T-helper 2 cell treated with Interferon-gamma antibody and Interleukin-4, amounts not matched to agents 5 μg/mL and 100 μg/mL, for 36 hours (primary cell): ENCODE measurements at places on chromosomes 6 and 20.

GRCh38 chr6:91166271-91167046 lies 579.6 kb upstream of the MAP3K7 start:
- no peak for DNase-seq

GRCh38 chr6:39144481-39145173 lies 29.6 kb upstream of the SAYSD1 start:
- no peak for DNase-seq

DNA sequence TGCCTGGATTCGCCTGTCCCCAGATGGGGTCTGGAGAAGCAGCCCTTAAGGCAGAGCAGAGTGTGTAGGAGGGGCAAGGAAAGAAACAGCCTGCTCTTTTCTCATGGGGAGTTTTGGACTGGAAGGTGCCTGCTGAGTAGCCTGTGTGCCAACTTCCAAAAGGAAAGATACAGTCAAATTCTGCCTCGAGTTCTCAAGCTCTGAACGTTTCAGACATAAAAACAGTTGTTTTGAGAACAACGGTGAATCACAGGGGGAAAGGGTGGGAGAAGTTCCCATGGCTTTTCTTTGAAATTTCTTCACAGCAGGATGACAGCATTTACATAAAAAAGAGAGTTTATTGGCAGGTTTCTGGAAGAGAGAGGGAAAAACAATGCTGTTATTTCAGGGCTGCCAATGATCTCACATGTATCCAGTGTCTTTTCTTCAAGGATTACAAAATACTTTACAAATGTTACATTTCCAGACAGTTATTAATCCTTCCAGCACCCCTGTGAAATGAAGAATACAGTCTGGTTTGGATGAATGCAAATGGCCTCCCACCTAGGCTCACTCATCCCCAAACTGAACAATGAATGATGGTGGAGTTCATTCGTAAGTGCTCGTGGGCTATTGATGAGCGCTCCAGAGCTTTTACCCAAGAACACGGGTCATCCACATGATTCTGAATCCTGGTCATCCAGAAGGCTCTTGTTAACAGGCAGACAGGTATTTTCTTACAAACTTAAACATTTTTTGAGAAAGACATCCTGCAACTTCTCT lies 33.8 kb upstream of the ECI2 start:
- DNase-seq, result no peak

- DNase-seq, result no peak
Measured at GRCh38 chr6:72417759-72418158, 204.1 kb upstream of the KCNQ5 start.

- DNase-seq, result no peak
Measured at GRCh38 chr20:24660651-24661050, 191.2 kb downstream of the SYNDIG1 start.

DNA sequence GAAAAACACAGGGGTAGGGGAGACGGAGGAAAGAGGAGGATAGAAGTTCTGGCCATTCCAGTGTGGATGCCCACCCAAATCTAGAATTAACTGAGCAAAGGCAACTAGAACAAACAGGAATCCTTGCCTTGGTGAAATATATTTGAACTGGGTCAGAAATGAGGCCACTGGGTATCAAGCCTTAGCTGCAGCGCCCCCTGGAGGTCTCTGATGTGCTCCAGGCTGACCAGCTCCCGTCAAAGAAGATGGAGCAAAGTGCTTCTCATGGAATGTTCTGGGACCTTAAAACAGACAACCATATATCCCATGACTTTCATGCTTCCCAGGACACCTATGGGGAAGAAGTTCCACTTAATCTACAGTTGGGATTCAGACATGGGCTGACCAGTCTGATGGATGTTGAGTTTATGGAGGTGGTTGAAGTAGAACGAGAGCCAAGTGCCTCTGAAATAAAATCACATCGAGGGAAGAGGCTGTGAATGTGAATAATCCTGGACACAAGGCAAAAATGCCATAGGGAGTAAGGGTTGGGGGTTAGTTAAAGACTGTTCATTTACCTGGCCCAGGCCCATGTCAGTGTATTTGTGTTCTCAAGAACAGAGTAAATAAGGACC lies 50.4 kb downstream of the HLA-DPB1 start:
- peak; percentile 46 for DNase-seq

DNA sequence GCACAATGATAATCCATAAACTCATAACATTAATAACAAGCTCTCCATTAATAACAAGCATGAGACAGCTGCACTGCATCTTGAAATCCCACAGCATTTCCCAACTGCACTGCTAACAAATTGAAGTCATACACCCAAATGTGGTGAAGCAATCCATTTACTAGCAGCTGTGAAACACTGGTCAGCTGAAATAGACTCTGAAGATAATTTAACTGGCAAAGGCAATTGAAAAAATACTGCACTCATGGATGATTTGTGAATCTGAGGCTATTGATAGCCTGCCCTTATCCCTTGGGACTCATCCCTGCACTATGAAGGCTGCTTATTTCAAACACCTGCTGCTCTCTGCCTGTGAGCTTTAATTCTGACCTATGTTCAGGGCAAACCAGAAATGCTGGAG lies 49.1 kb upstream of the PLCB1 start:
- DNase-seq, result no peak

- DNase-seq, result no peak
Measured at GRCh38 chr20:43893930-43894329, 20.7 kb upstream of the TOX2 start.

GRCh38 chr6:33136310-33136900 lies 55.9 kb downstream of the COL11A2 start:
- no peak for DNase-seq

GRCh38 chr6:44007818-44008621 lies 119.2 kb downstream of the MRPL14 start:
- no peak for DNase-seq

GRCh38 chr6:95784019-95784418 lies 206.7 kb downstream of the MANEA start:
- DNase-seq, result no peak

DNA sequence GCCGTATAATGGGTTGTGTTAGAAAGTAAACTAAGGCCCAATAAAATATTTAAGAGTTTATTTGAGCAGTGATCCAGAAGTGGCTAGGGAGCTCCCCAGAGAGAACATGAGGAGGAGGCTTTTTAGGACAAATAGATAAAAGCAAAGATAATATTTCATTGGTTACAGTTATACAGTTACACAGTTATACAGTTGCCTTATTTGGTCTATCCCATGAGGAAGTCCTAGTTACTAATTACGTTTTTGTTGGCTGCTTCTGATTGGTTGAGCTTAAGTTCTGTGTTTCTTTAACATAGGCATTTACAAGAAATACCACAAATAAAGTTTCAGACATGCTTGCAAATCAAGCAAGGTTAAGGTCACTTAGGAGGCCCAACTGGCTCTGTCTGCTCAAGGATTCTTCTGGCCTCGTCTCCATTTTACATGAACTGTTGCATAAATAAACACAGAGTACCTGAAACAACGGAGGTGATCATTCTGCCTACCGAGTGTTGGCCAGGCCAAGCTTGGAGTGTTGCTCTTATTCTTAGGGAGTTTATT lies 7.0 kb downstream of the UBD start:
- no peak for DNase-seq

DNA sequence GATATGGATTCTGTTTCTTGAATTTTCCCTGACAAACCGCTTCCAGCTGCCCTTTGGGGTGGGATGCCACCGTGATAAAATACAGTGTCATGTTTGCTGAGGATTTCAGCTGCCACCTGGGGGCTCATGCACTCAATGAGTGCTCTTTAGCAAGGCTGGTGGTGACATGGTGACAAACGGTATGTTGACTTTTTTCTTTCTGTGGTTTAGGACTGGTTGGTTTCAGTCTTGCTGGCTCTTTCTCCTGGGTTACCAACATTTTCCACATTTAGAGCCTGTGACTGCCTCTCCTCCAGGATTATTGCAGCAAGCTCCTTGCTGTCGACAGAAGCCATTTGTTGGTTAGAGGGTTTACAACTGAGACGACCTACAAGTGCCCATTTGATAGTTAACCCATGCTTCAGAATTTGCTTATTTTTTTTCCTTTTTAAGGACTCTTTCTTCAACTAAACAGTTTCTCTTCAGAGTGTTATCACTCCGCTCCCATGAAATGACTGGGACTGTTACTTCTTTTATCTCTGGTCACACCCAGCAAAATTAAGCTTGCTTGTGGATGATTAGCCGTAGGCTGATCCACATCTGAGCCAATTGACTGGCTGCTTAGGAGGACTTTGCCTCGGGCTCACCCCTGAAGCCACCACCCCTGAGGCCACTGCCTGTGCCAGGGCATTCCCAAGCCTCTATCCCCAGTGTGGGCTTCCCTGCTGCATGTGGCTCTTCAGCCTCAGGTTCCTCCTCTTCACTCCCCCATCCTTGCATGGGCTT lies 48.4 kb upstream of the CDYL start:
- peak; percentile 17 for DNase-seq

DNA sequence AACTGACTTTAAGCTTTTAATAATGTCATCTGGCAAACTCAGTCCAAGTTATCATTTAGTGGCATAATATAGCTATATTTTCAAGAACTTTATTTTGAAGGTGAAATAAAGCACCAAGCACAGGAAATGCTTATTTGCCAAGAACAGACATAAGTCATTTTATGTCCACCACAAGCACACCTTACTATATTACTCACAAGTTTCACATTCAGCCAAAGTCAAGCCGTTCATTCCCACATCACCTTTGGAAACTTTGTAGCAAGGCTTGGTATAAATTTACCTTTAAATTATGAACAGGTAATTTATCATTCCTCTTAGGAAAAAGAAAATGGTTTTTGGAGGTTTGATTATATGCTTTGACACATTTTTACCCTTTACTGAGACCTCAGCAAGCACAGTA lies 236.8 kb upstream of the FKBP1C start:
- DNase-seq, result no peak

- no peak for DNase-seq
Measured at GRCh38 chr6:20866935-20867703, 332.9 kb downstream of the CDKAL1 start.

- no peak for DNase-seq
Measured at GRCh38 chr20:24494460-24494920, 25.1 kb downstream of the SYNDIG1 start.

- no peak for DNase-seq
Measured at GRCh38 chr6:47278545-47278944, 31.2 kb downstream of the TNFRSF21 start.

DNA sequence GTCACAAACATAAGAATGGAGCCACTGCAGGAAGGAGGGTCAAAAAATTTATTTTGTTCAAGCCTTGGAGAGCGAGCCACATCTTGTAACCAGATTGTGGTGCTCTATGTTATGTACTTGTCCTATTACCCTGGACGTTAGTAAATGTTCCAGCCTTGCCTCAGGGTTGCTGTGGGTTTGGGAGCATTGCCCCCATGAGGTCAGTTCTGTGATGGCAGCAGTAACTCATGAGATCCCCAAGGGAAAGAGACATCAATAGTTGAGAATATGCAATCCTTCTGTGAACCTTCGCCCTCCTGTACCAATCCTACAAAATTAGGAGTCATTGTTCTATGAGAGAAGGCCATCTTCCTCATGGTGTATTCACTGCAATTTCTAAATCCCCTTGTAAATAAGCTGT lies 16.4 kb upstream of the CFAP206 start:
- DNase-seq, result no peak

DNA sequence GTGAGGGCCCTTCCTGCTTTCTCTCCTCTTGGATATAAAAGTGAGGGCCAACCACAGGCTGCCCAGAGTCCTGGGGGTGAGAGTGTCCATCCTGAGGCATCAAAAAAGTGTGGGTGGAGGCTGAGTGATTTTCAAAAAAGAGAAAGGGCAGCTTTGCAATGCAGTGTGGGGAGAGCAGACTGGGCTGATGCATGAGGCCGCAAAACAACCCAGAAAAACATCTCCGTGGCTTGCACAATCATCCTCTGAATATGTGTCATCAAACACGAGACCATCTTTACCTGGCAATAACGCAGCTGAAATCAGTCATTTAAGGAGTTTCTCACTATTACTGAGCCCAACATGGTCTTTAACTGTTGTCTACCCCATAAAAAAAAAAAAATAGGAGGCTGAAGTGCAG lies 191.2 kb upstream of the SOX4 start:
- peak; percentile 58 for DNase-seq

DNA sequence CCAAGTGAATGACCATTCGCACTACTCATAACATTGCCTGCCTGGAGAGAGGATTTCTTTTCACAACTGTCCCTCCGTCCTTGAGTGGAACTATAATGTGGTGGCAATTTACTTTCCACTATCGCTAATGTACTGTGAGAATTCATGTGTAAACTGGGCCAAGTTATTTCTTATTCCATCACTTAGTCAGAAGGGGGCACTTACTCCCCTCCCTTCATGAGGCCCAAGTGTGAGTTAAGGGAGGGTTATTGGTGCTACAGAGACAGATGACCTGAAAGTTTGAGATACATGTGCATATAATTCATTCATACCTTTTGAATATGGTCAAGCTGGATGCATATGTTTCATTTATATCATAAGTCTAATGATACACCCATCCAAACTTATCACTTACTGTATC lies 65.2 kb upstream of the LOC128125822 start:
- DNase-seq, result no peak

DNA sequence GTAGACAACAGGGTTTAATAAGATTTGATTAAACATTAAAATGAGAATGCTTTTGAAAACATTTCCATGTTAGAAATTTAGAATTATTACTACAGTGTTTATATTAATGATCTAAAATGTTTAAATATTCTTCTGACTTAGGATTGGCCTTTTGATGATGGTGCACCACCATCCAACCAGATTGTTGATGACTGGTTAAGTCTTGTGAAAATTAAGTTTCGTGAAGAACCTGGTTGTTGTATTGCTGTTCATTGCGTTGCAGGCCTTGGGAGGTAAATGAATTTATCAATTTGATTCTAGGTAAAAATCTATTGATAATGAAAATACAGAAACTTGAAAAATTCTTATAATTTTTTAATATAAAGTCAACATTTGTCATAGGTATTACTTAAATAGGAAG lies 6.5 kb downstream of the LOC128125822 start:
- no peak for DNase-seq

DNA sequence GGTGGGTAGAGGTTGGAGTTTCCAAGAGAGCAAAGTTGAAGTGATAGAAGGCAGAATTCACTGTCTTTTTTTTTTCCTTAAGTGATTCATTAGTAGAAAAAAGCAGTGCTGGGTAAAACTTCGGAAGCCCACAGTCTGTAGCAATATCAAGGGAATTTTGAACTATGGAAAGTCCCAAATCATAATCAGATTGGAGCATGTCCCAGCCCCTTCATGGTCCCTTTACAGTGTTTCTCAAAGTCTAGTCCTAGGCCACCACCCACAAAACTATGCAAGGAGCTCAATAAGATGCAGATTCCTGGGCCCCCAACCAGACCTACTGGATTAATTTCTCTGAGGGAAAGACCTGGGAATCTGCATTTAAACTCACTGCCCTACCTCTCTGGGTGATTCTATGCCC lies 22.6 kb downstream of the NEDD9 start:
- DNase-seq, result no peak

DNA sequence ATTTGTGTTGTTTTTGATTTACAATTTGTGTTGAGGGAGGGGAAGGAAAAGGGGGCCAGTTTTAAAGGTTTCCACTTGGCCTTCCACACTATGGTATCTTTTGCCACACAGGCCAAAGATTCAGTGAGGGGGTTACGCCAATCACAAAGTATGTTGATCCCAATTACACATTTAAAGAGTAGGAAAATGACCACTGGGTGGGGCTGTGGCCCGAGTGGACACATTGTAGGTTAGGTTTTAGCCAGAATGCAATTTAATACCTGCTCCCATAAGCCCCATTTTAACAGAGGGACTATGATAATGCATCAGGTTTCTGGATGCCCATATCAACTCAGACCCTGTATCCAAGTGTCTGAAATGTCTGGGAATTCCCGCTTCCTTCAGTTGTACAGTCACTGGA lies 15.6 kb downstream of the VGLL2 start:
- DNase-seq, result no peak
